ENCODE measurements at places on chromosomes 3 and 15.

- no peak for DNase-seq
These were observed 4.2 kb upstream of the CORO2B start for GRCh38 chr15:68574629-68575028.

- no peak for DNase-seq
These were observed 36.0 kb upstream of the IDH2 start for GRCh38 chr15:90138071-90138833.

DNA sequence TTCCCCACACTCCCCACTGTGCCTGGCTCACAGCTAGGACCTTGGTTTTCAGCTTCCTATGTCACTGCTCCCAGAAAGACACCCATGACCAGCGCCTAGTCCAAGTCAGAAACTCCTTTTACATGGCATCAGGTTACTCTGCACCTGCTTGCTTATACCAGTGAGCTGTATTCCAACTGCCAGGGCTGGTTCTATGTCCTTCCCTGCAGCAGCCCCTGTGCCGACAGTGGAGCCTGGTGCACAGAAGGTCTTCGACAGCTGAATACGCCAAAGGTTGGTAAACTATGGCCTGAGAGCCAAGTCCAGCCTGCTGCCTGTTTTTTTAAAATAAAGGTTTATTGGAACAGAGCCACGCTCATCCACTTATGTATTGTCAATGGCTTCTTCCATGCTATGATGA lies 102.5 kb downstream of the IQSEC1 start:
- DNase-seq, result no peak

- peak; percentile 13 for DNase-seq
These were observed 1.6 kb downstream of the SKOR1 start for GRCh38 chr15:67826717-67827561.

DNA sequence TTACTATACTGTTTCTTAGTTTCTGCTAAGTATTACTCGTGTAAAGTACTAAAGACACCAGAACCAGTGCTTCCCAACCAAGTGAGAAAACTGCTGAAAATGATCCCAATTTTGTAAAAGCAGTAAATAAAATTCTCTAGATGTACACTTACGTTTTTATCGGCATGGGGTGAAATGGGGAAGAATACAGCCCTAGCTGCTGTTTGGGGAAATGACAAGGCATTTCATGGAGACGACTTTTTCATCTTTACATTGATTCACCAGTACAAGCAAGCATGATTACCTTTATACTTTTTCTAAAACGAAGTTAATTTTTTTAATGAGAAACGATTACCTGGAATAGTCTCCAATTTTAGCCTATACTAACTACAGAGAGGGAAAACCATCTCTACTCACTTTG lies 1.4 kb downstream of the PSMD6 start:
- no peak for DNase-seq

DNA sequence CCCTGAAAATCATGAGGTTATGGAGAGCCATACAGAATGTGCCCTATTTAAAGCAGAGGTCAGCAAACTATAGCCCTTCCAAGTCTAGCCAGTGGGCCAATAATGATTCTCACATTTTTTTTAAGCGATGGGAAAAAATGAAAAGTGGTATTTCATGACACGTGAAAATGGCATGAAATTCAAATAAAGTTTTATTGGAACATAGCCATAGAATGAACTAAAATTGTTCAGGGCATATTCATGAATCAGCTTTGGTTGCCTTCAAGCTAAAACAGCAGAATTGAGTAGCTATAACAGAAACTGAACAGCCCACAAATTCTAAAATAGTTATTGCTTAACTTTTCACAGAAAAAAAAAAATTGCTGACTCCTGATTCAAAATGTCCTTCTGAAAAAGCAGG lies 104.5 kb downstream of the TFG start:
- no peak for DNase-seq

GRCh38 chr3:24020036-24020691 lies 75.1 kb downstream of the NR1D2 start:
- no peak for DNase-seq

- DNase-seq, result no peak
These were observed 52.0 kb downstream of the CD200R1L start for GRCh38 chr3:112794622-112795172.

DNA sequence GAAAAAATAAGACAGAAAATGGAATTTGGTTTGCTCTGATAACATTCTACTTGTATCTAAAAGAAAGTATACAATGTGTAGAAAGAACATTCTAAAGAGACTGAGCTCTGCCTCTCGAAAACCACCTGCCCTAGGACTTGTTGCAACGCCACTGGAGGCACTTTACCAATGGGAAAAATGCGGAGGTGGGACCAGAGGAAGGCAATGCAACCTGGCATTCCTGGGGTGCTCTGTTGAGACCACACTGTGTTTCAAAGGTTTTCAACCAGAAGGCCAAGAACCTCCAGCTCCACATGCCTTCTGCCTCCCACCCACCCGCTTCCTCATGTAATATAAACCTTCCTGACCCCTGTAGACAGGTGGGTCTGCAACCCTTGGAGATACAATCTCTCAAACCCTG lies 4.5 kb downstream of the PROK2 start:
- DNase-seq, result no peak

GRCh38 chr3:16106050-16106449 lies 68.4 kb upstream of the GALNT15 start:
- DNase-seq, result no peak

- no peak for DNase-seq
These were observed 467.9 kb downstream of the SOX2 start for GRCh38 chr3:182179631-182180030.

DNA sequence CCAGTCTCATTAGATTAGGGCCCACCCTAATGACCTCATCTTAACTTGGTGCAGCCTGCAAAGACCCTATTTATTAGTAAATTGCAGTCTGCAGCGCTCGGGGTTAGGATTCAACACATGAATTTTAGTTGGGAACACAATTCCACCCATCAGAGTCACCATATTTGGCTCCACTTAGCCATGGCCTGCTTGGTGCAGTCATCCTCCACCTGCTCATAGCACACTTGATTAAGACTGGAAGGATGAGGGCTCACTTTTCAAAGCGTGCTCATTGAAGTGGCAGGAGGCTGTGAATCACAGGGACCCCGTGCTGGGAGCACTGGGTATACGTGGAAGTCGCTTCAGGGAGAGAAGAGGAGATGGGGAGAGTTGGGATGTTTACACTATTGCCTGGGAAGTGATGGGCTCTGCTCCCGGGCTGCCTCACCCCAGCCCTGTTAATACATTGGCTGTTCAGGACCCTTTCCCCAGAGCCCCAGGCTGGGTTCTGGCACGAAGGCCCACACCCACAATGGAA lies 68.2 kb downstream of the ASB7 start:
- no peak for DNase-seq

- DNase-seq, result peak; percentile 68
These were observed at the start of gene PIGZ for GRCh38 chr3:196968233-196969133. PIGZ (minus strand) TSS chr3:196968833; CDS start chr3:196952031, 16,802 bp downstream.

- no peak for DNase-seq
These were observed 15.3 kb downstream of the PYDC2 start for GRCh38 chr3:191476066-191476772.

- no peak for DNase-seq
These were observed 52.2 kb downstream of the MOBP start for GRCh38 chr3:39519554-39520288.

- DNase-seq, result no peak
These were observed 7.0 kb downstream of the CHST14 start for GRCh38 chr15:40477642-40478327.

DNA sequence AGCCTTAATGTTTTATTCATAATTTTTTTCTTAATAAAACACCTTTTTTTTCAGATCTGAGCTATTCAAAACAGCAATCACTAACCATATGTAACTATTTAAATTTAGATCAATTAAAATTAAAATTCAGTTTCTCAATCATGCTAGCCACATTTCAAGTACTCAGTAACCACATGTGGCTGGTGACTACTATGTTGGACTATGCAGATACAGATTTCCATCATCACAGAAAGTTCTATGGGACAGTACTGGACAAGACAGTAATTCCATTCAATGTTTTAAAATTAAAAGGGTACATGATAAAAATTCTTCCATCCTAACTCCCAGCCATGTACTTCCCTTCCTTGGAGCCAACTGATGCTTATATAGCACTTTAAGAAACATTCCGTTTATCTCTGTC lies 119.3 kb downstream of the GLDN start:
- no peak for DNase-seq

- DNase-seq, result no peak
These were observed 23.3 kb upstream of the CEMIP start for GRCh38 chr15:80755885-80756284.

DNA sequence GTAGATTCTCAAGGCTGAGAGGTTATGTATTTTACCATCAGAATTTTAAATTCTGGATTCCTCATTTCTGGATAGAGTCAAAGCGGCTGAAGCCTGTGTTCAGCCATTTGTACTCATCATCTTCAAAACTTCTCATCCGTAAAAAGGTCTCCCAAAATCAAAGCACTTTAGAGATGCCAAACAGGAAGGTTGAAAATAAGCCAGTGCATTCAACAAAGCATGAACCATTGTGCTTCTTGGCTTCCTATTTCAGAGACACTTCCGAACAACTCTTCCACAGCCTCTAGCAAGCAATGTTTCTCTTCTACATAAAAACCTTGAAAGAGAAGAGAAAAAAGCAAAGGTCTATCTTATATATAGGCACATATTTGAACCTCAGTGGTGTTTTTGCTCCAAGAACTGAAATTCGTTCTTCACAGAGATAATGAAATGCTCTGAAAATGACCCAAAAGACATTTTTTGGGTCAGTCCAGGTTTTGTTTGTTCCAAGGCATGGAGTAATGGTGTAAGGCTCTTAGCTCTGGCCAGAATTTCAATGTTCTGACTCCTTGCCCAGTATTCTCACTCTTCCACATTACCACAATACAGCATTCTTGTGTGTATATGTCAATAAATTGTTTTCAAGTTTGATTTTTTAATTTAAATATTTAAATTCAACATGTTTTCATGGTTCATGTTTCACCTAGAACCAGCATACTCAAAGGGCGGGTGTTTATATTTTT lies 163.1 kb downstream of the STAC start:
- no peak for DNase-seq

DNA sequence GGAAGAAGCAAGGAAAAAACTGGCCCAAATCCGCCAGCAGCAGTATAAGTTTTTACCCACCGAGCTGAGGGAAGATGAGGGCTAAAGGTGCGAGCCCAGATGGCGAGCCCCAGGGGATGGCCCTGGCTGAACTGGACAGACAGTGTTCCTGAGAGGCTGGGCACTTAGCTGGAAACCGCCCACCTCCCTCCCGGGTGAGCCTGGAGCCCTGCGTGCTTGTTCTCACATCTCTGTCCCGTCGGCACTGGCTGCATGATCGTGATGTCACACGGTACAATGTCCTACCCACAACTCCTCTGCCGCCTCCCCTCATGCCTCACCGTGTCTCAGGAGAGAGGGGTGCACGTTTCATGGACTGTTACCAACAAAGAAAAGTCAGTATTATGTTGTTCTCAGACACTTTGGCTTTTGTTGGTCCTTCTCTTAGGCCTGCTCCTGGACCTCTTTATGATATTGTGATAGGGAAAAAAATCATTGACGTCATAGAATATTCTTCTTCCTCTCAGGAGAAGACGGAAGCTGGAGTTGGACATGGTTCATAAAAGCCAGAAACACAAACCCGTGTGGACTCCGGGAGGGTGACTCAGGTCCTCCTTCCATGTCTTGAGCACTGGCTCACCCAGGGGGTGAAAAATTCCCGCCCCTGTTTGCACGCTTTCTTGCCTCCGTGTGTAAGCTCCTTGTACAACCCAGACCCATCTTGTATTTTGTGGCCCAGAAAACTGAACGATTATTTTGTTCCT lies 201.8 kb upstream of the TPM1 start:
- DNase-seq, result no peak

DNA sequence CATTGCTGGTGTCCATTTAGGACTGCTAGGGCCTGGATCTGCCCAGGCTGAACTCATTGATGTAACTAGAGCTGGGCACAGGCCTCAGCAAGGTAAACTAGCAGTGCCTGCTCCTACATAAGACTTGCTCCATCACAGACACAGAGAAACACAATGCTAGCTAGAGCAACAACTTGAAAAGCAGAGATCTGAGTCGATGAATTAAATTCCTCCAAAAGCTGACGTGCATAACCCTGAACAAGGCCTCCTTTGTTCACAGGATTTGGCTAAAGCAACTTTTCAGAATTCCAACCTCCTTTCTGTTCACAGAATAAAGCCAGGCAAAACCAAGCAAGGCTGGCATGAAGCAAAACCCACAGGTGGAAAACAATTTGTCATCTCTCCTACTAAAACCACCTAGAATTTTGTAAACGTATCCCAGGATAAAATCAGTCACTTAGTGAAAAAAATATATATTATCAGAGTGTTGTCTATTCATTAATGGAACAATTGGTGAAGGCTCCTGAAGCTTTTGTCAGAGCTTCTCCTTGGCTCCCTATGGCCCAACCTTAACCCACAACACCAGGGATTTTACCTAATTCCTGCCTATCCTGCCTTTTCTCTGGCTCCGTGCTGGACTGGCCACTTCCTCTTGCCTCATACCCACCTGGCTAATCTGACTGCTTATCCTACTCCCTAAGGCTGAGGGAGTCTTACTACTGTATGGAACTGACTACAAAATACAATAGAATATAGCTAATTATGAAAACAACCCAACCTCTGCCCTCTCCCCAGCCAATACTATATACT lies 39.9 kb downstream of the PLCH1 start:
- no peak for DNase-seq

- peak; percentile 10 for DNase-seq
These were observed 148.1 kb downstream of the NEK11 start for GRCh38 chr3:131174752-131175151.

GRCh38 chr3:11739706-11740105 lies 96.0 kb upstream of the VGLL4 start:
- no peak for DNase-seq

DNA sequence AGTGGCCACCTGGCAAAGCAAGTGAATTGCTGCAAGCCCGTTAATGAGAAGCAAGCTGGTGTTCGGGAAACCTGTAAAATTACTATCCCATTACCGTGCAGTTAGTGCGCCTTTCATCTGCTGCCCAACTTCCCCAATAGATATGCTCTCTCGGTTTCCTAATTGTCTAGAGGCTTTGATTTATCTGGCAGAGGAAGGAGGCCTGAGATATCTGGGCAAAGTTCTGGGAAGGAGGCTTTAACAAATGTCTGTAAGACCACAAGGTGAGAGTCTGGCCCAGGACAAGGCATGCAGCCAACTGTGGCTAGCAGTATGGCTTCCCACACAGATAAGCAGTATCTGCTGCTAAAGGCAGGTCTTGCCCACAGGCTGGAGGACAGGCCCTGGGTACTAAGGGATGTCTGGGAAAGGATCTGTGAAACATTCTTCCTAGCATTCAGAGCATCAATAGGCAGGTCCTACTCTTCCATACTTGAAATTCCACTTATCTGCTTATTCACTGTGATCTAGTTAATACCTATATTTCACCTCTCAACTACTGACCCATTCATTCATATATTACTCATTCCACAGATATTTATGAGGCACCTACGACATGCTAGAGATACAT lies 130.0 kb upstream of the SLC2A2 start:
- DNase-seq, result no peak

GRCh38 chr3:17469520-17469919 lies 272.9 kb downstream of the TBC1D5 start:
- DNase-seq, result no peak

- DNase-seq, result no peak
These were observed 24.5 kb upstream of the ZNF445 start for GRCh38 chr3:44501971-44502370.
